Activated effector memory CD4-positive, alpha-beta T cell treated with anti-CD3 and anti-CD28 coated beads, Interleukin-2, amount 50 U/mL, for 16 hours (primary cell): ENCODE measurements at places on chromosomes 3 and 15.

GRCh38 chr15:65222891-65223290, 11.6 kb upstream of the CILP start:
- DNase-seq, result no peak

DNA sequence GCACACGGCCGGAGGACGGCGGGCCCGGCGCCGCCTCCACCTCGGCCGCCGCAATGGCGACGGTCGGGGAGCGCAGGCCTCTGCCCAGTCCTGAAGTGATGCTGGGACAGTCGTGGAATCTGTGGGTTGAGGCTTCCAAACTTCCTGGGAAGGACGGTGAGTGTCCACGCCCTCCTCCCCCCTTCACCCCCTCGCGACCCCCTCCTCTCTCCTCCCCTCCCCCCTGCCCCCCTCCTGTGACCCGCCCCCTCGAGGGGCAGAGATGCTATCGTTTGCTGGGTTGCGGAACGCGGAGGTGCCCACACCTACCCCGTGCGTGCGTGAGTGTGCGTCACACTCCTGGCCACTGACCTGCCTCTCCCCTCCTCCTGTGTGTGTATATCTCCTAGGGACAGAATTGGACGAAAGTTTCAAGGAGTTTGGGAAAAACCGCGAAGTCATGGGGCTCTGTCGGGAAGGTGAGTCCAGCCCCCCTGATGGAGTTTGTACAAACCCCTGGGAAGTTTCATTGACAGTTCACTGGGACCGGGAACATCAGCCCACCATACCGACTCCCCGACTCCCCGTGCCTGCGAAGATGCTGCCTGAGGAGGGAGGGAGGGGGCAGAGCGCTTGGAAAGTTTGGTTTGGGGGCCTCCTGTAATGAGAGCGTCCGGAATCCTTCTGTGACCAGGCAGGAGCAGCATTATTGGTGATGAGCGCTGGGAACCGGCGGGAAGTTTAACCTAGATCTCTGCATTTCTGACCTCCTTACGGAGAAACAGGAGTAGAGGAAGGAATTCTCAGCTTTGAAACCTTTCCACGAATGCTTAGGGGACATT, 795 bp upstream of the SCAANT1 start:
- DNase-seq, result peak; percentile 84

GRCh38 chr3:197017003-197017402, 12.6 kb downstream of the MELTF start:
- no peak for DNase-seq

- DNase-seq, result peak; percentile 61
These were observed 1177.4 kb upstream of the GBE1 start for GRCh38 chr3:82938821-82939328.

- peak; percentile 80 for DNase-seq
These were observed 923 bp downstream of the SIAH2 start for GRCh38 chr3:150761831-150762661.

- no peak for DNase-seq
These were observed 363.7 kb upstream of the RGMA start for GRCh38 chr15:93452537-93453211.

GRCh38 chr15:57496946-57497869, 94.5 kb upstream of the MYZAP start:
- no peak for DNase-seq

- DNase-seq, result no peak
These were observed 597.7 kb downstream of the OTOL1 start for GRCh38 chr3:162094301-162094700.

DNA sequence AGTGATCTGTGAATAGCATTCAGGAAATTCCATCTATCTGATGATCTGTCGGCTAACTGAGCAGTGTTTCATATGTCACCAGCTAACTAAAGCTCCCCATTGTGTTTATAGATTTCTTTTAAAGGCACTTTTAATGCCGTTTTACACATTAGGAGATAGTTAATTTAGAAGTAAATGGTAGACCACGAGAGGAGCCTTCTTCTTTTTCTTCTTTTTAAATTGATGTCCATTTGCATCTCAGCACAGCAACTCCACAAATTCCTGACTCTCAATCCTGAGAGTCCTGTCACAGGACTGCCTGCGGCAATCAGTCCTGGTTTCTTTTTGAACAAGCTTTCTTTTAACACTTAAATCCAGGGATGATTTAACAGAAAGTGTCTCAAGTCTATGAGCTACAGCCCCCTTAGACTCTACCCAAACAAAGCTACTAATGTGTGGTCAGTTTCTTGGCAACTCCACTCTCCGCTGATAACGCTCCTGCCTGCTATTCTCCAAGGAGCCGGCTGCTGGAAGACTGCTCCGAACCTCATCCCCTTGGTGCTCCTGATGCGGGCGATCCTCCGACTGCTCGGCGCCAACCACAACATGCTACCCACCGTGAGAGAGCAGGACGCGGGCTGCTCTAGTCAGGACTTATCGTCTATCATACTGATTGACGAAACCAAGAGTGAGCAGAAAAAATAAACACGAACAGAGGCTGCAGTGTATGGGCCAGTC, 421.4 kb downstream of the MECOM start:
- DNase-seq, result no peak

DNA sequence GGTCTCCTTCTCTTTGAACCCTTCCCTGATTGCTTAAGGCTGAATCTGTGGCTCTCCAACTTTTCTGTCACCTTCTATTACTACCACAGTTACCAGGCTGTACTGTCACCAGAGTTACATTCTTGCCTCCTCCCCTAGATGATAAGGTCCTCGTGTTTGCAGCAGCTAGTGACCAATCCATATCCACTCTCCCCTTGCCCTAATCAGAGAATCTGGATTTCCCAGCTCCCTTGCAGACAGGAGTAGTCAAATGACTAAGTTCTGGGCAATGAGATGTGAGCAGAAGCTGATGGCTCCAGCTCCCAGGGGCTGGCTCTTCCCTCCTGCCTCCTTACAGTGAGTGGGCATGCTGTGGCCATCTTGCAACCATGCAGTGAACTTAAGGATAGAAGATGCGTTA, 95.4 kb upstream of the VGLL4 start:
- DNase-seq, result no peak
